ENCODE measurements at places on chromosomes 6 and 20.

DNA sequence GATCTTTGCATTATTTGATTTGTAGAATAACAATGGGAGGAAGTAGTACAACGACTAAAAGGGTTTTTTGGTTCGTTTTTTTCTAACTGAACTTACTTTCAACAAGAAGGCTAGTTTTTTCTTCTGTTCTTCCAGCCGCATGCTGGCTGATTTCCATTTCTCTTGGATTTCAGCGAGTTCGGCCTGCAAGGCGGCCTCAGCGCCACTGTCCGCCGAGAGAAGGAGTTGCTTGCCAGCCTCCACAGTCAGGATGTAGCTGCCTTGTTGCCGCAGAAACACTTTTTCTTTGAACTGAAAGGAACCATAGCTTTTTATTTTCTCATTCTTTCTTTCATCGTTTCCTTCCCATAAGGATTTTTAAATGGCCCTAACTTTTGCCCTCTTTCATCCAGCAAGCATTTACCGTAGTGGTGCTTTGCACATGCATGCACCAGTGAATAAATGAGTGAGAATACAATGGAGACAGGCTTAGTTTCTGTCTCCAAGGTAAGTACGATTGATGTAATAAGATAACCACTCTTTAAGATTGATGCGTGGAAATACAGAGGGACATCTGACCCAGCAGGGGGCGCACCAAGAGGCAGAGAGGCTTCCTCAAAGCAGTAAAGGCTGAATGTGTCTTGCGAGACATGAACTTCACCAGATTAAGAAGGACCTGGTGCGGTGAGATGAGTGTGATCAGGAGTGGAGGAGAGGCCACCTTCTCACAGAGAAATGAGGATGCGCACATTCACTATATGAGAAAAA lies 398.8 kb downstream of the ESR1 start:
- no peaks in the 10 kb centered on the region for H3K4me1 ChIP-seq
- no peaks in the 10 kb centered on the region for H3K27me3 ChIP-seq
- peak; percentile 74 for DNase-seq
- H3K36me3 ChIP-seq, result no peaks in the 10 kb centered on the region
- no peak overlapping the region for H3K4me3 ChIP-seq
- H3K27ac ChIP-seq, result no peak overlapping the region

GRCh38 chr20:31914170-31914569 lies 37.7 kb downstream of the PDRG1 start:
- DNase-seq, result no peak
- H3K4me3 ChIP-seq, result no peak overlapping the region
- H3K4me1 ChIP-seq, result peaks cover 1% of the 10 kb centered on the region
- no peak overlapping the region for H3K27ac ChIP-seq
- H3K27me3 ChIP-seq, result no peaks in the 10 kb centered on the region

- H3K4me3 ChIP-seq, result no peak overlapping the region
- H3K36me3 ChIP-seq, result no peaks in the 10 kb centered on the region
- H3K4me1 ChIP-seq, result no peaks in the 10 kb centered on the region
Observed at GRCh38 chr20:64102647-64103354, 4.6 kb downstream of the NPBWR2 start.

GRCh38 chr20:60573003-60573680 lies 614.9 kb downstream of the CDH26 start:
- no peak overlapping the region for H3K4me3 ChIP-seq
- no peaks in the 10 kb centered on the region for H3K4me1 ChIP-seq
- no peak for DNase-seq
- no peak overlapping the region for H3K27ac ChIP-seq
- H3K36me3 ChIP-seq, result no peaks in the 10 kb centered on the region

DNA sequence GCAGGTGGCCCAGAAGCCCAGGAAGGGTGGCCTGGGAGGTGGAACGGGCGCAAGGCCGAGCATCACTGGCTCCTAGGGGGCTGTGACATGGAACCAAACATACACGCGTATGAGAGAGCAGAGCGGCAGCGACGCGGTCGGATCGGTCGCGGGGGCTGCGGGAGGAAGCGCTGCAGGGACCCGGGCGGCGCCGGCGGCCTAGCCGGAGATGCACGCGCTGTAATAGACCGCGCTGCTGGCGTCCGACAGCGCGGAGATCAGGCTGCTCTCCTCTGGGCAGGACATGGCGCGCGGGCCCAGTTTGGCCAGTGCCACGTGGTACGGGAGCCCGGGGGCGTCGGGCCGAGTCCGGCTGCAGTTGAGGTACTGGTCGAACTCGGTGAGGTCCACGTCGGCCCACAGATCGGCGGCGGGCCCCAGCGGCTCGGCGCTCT lies 1.5 kb downstream of the SOX18 start:
- peaks cover 8% of the 10 kb centered on the region for H3K27me3 ChIP-seq
- no peak for DNase-seq
- H3K4me3 ChIP-seq, result no peak overlapping the region
- no peak overlapping the region for H3K27ac ChIP-seq
- no peaks in the 10 kb centered on the region for H3K36me3 ChIP-seq

DNA sequence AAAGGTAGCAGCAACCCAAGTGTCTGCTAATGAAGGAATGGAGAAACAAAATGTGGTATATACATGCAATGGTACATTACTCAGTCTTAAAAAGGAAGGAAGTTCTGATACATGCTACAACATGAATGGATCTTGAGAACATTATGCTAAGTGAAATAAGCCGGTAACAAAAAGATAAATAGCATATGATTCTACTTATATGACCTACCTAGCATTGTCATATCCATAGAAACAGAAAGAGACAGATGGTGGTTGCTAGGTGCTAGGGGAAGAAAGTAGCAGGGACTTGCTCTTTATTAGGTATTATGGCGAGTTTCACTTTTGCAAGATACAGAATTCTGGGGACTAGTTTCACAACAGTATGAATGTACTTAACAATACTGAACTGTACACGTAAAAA lies 46.6 kb downstream of the UBR2 start:
- H3K36me3 ChIP-seq, result no peaks in the 10 kb centered on the region
- DNase-seq, result no peak
- H3K4me3 ChIP-seq, result no peak overlapping the region
- no peaks in the 10 kb centered on the region for H3K27me3 ChIP-seq
- no peaks in the 10 kb centered on the region for H3K4me1 ChIP-seq

- no peak overlapping the region for H3K27ac ChIP-seq
- no peak overlapping the region for H3K4me3 ChIP-seq
- H3K4me1 ChIP-seq, result no peaks in the 10 kb centered on the region
Observed at GRCh38 chr6:29737707-29738630, 14.7 kb downstream of the HLA-F start.

- H3K4me1 ChIP-seq, result no peaks in the 10 kb centered on the region
- H3K36me3 ChIP-seq, result no peaks in the 10 kb centered on the region
- H3K4me3 ChIP-seq, result no peak overlapping the region
Observed at GRCh38 chr6:159826004-159826403, 25.9 kb downstream of the PNLDC1 start.

DNA sequence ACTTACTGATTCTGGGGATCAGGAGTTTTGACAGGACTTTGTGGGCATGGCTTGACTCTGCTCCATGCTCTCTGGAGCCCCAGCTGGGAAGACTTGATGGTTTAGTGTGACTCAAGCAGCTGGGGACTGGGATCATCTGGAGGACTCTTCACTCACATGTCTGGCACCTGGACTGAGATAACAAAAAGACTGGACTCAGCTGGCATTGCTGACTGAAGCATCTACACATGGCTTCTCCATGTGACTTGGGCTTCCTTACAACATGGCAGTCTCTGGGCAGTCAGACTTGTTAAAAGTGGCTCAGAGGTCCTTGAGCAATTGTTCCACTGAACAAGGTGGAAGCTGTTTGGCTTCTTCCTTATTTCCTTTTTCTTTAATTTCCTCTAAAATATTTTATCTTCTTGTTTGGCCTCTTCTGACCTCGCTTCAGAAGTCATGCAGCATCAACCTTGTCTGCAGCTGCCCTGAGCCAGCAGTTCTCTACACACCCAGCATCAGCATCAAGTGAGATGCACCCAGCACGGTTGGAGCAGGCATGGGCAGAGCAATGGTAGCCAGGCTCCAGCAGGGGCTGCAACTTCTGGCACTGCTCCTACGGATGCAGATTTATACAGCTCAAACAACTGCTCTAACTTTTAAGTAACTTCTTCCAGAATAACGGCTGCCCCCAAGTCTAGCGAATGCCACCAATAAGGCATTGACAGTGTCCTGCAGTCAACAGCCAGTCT lies 5.6 kb upstream of the HM13 start:
- no peaks in the 10 kb centered on the region for H3K4me1 ChIP-seq
- H3K27me3 ChIP-seq, result no peaks in the 10 kb centered on the region
- H3K4me3 ChIP-seq, result no peak overlapping the region

GRCh38 chr20:61500791-61501321 lies 248.8 kb downstream of the CDH4 start:
- peaks cover 4% of the 10 kb centered on the region for H3K4me1 ChIP-seq
- no peak overlapping the region for H3K4me3 ChIP-seq
- no peaks in the 10 kb centered on the region for H3K36me3 ChIP-seq
- no peaks in the 10 kb centered on the region for H3K27me3 ChIP-seq
- peak overlapping the region; percentile 26 for H3K27ac ChIP-seq

GRCh38 chr6:89413006-89413400 lies 930 bp upstream of the RRAGD start:
- H3K4me3 ChIP-seq, result no peak overlapping the region
- DNase-seq, result no peak
- no peaks in the 10 kb centered on the region for H3K4me1 ChIP-seq
- H3K27ac ChIP-seq, result no peak overlapping the region

- no peaks in the 10 kb centered on the region for H3K4me1 ChIP-seq
- DNase-seq, result no peak
- H3K27me3 ChIP-seq, result no peaks in the 10 kb centered on the region
- no peak overlapping the region for H3K4me3 ChIP-seq
Observed at GRCh38 chr20:21234806-21235483, 68.2 kb upstream of the XRN2 start.

- no peaks in the 10 kb centered on the region for H3K36me3 ChIP-seq
- no peak overlapping the region for H3K27ac ChIP-seq
- DNase-seq, result no peak
- H3K4me3 ChIP-seq, result no peak overlapping the region
- H3K4me1 ChIP-seq, result peaks cover 2% of the 10 kb centered on the region
Observed at GRCh38 chr6:10685092-10685915, 9.1 kb downstream of the C6orf52 start.

DNA sequence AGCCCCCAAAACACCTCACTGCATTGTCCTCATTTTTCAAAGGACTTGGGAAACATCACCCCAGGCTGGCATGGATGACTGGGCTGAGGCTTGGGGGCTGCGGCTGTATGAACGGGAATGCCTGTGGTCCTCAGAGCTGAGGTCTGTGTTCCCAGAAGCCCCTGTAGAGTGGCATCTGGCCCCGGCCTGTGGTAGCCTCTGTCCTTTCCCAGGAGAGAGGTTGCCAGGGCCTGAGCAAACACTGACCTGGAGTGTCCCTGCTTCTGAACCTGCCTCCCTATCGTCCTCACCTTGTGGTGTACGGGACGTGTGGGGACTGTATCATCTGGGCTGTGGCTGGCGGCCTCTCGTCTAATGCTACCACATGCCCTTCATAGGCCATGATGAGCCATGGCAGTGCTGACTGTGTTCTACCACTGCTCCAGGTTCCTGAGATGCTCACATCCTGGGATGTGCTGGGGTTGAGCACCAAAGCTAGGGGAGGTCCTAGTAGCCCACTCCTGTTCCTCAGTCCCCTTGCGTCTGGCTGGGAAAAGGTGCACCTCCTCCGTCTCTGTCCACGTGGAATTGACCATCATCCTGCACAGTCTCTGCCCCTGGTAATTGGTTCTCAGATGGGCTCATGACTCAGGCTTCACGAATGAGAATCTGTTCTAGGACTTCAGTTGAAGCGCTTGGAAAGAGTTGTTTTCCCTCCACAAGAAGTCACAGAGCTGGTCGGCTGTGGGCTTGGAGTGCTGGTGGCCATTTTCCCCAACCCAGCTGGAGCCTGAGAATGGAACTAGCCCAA lies 27.6 kb downstream of the PHACTR3 start:
- no peak overlapping the region for H3K27ac ChIP-seq
- H3K4me1 ChIP-seq, result no peaks in the 10 kb centered on the region
- no peak overlapping the region for H3K4me3 ChIP-seq
- DNase-seq, result no peak
- H3K36me3 ChIP-seq, result no peaks in the 10 kb centered on the region
- no peaks in the 10 kb centered on the region for H3K27me3 ChIP-seq

DNA sequence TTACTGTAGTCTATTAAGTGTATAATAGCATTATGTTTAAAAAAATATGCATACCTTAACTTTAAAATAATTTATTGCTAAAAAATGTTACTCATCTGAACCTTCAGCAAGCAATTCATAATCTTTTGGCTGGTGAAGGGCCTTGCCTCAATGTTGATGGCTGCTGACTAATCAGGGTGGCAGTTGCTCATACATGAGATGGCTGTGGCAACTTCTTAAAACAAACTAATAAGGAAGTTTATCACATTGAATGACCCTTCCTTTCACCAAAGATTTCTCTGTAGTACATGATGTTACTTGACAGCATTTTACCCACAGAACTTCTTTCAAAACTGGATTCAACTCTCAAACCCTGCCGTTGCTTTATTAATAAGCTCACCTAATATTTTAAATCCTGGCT lies 84.0 kb downstream of the TASP1 start:
- H3K4me3 ChIP-seq, result no peak overlapping the region
- no peak for DNase-seq
- no peaks in the 10 kb centered on the region for H3K4me1 ChIP-seq
- no peaks in the 10 kb centered on the region for H3K27me3 ChIP-seq
- no peaks in the 10 kb centered on the region for H3K36me3 ChIP-seq
- no peak overlapping the region for H3K27ac ChIP-seq

GRCh38 chr20:42181064-42181463 lies 562.9 kb upstream of the CHD6 start:
- H3K27ac ChIP-seq, result no peak overlapping the region
- no peaks in the 10 kb centered on the region for H3K27me3 ChIP-seq
- H3K4me1 ChIP-seq, result no peaks in the 10 kb centered on the region
- DNase-seq, result peak; percentile 8
- H3K36me3 ChIP-seq, result no peaks in the 10 kb centered on the region
- no peak overlapping the region for H3K4me3 ChIP-seq

DNA sequence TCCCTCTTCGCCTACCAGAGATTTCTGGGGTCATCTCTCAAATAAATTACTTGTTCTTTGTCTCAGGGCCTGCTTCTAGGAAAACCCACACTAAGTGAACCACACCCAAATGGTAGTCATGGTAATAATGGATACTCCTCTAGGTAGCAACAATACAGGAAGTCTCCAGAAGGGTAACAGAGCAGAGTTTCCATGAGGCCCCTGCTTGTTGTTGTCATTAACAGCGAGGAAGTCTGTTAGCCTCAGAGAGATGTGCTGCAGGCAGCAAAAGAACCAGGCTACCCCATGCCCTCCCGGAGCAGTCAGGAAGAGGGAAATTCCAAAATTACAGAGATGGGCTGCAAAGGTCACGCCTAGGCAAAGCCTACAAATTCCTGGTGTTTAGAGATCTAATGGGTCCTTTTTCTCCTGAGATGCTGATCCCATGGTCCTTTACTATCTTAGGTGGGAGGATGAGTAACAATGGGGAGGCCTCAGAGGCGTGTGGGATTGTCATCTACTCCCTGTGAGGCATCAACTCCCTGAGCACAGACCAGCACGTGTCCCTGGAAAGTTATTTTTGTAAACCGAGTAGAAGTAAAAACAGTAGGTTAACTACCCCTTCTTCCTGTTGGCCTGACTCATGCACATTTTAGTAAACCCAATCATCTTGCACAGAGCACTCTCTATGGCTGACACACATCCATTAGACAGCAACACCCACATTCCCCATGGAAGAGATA lies 10.1 kb downstream of the ISM1 start:
- H3K27me3 ChIP-seq, result no peaks in the 10 kb centered on the region
- peak; percentile 64 for DNase-seq
- H3K4me1 ChIP-seq, result no peaks in the 10 kb centered on the region

GRCh38 chr6:122404444-122404843 lies 5.0 kb downstream of the HSF2 start:
- H3K4me1 ChIP-seq, result peaks cover 2% of the 10 kb centered on the region
- H3K27ac ChIP-seq, result no peak overlapping the region
- H3K4me3 ChIP-seq, result no peak overlapping the region
- no peaks in the 10 kb centered on the region for H3K27me3 ChIP-seq
